ENCODE measurements at places on chromosomes 5 and 9. TPM values are rescaled to one million over a fixed set of nuclear protein-coding genes. Genes with fewer than 3 reads are reported as not detected.

ADAMTSL2 gene
- 0.34 TPM for total RNA-seq

GGTA1 gene
- total RNA-seq: not detected

EGFL7 gene
- 1.2 TPM for total RNA-seq

MELK gene
- 46.9 TPM for total RNA-seq

ENG gene
- total RNA-seq: 17.7 TPM

ASPN gene
- total RNA-seq: not detected
